Suprapubic skin (tissue), 4 donors: ENCODE measurements at places on chromosomes 1 and 21. TPM values are rescaled to one million over a fixed set of nuclear protein-coding genes. Genes with fewer than 3 reads are reported as not detected.

Gene THEM4
- 8.5 TPM for total RNA-seq

GRCh38 chr1:45643978-45644377 lies 20.1 kb upstream of the CCDC17 start:
- no peak for DNase-seq

- no peak for DNase-seq
Observed at GRCh38 chr1:29912425-29912824, 676.1 kb downstream of the PTPRU start.

- DNase-seq, result no peak
Observed at GRCh38 chr1:15758953-15759661, 512 bp downstream of the FBLIM1 start.

GRCh38 chr1:159849626-159850366 lies 12.7 kb downstream of the VSIG8 start:
- no peak for DNase-seq

Gene ADGRB2
- 1.8 TPM for total RNA-seq

- no peak for DNase-seq
Observed at GRCh38 chr1:23816361-23816760, 8.9 kb downstream of the HMGCL start.

Gene AMY1C
- 0.98 TPM for total RNA-seq

Gene RIIAD1
- total RNA-seq, result not detected

Gene PROK1
- total RNA-seq, result 0.72 TPM

Gene OR4F29
- not detected for total RNA-seq

DNA sequence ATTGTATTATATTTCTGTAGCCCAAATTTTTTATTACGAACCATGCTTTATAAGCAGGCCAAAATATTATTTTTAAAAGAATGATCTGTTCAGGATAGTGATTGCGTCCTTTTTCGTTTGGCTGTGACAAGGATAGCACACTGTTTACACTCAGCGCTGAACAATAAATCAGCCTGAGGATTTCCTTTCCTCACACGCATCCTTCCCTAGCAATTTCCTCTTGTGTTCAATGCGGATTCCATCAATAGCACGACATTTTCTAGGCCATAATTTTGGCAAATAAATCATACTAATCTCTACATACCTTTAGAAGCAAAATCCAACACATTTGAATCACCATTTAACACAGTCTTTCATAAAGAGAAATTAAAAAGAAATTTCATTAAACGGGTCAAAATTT lies 1.6 kb upstream of the VAV3 start:
- DNase-seq, result no peak

DNA sequence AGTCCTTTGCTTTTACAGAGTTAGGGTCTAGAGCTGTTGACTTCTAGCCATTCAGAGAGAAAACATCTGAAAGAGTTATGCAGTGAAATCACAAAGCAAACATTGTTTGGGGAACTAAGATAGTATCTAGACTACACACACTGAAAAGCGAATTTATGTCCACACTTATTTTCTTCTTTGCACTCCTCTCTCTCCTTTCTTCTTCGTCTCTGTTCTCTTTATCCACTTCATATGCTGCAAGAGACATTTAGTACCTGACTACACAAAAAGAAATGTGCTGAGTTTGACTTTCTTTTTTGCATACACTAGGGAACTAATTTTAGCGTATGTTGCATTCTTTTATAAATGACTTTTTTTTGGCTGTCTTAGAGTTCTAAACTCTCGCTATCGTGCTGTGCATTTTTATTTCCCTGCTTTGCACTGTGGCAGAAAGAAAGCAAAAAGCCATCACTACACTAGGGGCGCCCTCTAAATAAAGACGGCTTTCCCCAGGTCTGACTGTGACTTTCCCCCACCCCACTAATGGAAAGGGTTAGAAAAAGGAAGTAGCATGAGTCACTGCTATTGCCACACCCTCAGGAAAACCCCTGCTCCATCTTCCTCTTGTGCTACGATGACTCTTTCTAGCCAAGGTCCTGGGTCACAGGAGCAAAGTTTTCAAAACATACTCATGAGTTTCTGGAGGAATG lies 65.7 kb downstream of the MAP3K7CL start:
- no peak for DNase-seq

Gene TLCD4
- 6.0 TPM for total RNA-seq

Gene CORT
- not detected for total RNA-seq

DNA sequence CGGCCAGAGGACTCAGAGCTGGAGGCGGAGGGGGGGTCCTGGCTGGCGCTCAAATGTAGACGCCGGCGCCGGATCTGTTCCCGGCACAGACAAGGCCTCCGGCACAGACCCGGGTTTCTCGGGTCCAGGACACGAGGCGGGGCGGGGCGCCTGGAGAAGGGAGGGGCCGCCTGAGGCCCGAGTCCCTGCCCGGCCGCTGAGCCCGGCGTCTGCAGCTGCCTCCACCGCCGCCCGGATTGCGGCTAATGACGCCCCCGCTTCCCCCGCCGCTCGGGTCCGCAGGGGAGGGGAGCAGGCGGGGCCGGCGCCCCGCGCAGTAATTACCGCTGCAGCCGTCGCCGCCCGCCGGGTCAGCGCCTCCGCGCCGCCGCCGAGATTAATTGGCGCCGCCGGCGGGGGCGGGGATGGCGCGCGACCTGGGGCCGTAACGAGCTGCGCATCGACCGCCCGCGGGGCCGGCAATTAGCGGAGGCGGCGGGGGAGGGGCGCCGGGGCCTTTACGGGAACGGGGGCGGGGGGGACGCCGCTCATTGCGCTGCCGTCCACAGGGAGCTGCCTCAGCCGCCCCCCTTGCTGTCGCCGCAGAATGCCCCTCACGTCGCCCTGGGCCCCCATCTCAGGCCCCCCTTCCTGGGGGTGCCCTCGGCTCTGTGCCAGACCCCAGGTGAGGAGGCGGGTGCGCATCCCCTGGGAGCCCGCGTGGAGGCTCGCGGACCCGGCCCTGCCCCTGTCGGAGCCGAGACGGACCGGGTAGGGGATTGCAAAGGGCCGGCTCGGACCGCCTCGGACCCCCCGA lies 17.3 kb downstream of the NOC2L start:
- DNase-seq, result no peak

DNA sequence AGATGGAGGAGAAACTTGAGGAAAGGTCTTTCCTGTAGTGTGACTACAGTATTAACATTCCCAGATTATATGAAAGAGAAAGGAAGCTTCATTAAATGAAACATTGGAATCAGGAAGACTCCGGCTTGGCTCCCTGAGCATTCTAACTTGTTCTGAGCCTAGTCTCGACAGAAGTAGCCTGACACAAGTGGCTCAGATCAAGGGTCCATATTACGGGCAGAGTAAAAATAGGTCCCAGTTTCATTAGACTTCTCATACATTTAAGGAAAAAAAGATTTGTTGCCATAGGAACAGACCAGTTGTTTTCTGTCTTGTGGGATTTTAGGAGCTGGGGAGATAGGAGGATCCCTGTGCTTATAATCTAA lies 12.8 kb downstream of the SMAP2 start:
- DNase-seq, result no peak

DNA sequence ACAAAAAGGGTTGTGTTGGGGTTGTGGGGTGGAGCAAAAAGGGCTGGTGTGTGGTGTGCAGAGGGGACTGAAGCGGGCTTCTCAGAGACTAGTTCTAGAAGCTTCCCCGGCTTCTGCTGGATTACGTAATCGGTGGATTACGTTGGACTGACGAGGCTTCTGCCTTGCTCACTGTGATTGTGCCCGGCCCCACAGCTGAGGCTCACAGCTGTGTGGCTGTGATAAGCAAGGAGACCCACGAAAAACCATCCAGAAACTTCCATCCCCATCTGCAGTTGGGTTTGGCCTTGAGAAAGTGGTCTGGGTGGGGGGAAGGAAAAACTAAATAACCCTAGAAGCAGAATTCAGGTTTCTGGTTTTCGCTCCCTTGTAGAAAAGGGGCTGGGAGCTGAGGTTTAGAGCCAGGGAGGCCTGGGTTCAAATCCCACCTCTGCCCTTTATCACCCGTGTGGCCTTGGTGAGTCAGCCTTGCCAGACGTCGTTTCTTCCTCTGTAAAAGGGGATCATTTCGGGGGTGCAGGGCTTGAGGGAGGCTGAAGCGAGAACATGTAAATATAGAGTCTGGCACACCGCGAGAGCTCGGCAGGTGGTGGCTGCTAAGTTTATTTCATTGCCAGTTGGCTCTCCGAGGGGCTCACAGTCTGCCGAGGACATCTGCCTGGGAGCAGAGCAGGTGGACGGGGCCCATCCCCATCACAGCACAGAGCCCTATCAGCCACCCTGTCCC lies 30.4 kb upstream of the DISP3 start:
- no peak for DNase-seq

GRCh38 chr1:230916587-230917283 lies 48.4 kb upstream of the C1orf198 start:
- no peak for DNase-seq

GRCh38 chr21:26125433-26126167 lies 45.0 kb downstream of the APP start:
- no peak for DNase-seq

GRCh38 chr1:232650418-232650817 lies 20.5 kb upstream of the SIPA1L2 start:
- DNase-seq, result no peak

- peak; percentile 27 for DNase-seq
Observed at GRCh38 chr1:18535391-18536210, 54.9 kb downstream of the KLHDC7A start.

Gene C2CD2
- total RNA-seq, result 40.1 TPM

GRCh38 chr1:242522996-242523718 lies 1.3 kb downstream of the PLD5 start:
- no peak for DNase-seq

DNA sequence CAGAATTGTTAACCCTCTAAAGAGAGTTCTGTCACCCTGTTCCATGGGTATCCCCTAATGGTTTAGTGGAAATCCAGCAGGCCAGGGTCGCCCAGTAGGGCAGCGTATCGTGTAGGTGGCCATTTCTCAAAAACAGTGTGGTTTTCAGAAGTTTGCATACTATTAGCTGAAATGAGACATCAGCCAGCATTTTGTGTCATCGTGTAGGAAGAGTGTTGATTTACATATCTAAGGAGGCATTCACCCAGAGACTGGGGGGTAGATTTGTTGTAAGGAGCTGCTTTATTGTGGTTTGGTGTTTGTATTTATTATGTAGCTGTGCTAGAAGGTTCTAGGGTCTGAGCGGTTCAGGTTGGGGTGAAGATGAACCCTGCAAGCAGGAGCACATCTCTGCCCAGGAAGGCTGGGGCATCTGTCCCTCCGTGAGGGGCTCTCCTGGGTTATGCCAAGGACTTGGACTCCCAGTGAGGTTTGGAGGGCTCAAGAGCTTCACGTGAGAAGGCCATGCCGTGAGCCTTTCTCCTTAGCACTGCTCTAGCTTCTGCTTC lies 174.4 kb downstream of the PGBD5 start:
- no peak for DNase-seq

Gene AUNIP
- total RNA-seq, result 0.89 TPM

Gene BRDT
- total RNA-seq, result not detected

GRCh38 chr1:25430967-25431881 lies 527 bp downstream of the MACO1 start:
- DNase-seq, result peak; percentile 66

DNA sequence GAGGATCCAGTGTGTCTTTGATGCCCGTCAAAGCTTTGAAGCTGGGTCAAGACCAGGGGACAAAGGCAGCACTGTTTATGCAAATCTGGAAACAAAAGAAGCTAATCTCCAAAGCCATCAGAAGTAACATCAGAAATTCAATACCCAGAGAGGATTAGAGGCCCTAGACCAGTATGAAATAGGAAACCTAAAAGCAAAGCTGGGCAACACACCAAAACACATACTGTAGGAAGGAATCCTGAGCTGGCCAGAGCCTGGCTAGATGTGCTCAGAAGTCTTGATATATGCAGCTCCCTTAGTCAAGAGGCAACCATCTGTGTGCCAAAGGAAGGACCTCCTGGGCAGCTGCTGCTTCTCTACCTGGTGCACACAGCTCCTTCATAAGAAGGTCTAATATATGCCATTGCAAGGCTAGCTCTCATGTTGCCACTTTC lies 12.3 kb downstream of the COLGALT2 start:
- DNase-seq, result no peak

Gene FAM43B
- total RNA-seq, result not detected

Gene S100A7
- total RNA-seq, result 12.7 TPM

Gene OR6N1
- not detected for total RNA-seq

- no peak for DNase-seq
Observed at GRCh38 chr1:41849211-41849759, 69.4 kb downstream of the HIVEP3 start.

- no peak for DNase-seq
Observed at GRCh38 chr1:206098242-206098919, 18.8 kb downstream of the AVPR1B start.

Gene PPM1J
- total RNA-seq, result 15.0 TPM

- DNase-seq, result no peak
Observed at GRCh38 chr1:205676597-205676996, 3.7 kb downstream of the SLC45A3 start.

Gene ALX3
- not detected for total RNA-seq

Gene SLC26A9
- 6.3 TPM for total RNA-seq

DNA sequence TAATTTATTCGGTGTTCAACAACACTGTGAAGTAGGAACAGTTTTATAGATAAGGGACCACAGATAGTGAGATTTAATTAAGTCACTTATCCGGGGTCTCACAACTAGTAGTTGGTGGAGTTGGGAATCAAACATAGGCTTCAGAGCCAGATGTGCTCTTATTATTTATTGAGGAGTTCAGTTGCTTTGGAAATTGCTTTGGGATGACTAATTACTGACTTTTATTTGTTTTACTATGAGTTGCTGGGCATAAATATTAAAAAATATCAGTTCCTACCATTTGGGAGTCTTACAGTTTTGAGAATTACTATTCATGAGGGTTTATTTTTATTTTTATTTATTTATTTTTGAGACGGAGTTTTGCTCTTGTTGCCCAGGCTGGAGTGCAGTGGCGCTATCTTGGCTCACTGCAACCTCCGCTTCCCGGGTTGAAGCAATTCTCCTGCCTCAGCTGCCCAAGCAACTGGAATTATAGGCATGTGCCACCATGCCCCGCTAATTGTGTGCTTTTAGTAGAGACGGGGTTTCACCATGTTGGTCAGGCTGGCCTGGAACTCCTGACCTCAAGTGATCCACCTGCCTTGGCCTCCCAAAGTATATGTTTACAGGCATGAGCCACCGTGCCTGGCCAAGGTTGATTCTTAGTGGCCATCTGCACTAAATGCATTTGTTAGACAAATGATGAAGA lies 27.7 kb downstream of the THRAP3 start:
- DNase-seq, result no peak

DNA sequence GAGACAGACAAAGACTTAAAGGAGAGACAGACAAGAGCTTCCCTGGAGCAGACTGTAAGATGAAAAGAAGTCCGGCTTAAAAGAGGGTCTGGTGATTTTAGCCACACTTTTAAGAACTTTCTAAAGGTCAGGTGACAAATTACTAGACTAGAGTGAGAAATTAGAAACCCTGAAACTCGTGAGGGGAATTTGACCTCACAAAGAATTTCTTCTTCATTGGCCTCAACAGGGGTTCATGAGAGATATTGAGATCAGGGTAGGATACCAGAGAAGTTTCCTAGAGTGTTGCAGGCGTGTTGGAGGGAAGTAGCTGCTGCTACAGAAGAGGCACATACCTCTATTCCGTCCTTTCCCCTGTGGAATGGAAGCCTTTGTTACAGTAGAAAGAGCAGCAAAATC lies 884.4 kb downstream of the KCNT2 start:
- no peak for DNase-seq

DNA sequence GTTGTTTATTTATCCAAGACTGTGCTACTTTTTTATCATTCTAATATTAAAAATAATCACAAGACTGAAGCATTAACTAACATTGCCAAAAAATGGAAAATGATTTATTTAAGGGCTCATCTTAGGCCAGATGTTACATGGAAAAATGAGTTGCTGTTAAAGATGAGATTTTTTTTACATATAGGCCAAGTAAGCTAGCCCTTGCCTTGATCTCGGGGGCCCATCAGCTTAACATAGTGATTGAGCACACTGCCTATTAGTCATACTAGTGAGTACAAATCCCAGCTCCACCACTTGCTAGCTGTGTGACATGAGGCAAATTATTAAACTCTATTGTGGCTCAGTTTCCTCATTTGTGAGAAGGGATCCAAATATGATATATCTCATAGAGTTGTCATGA lies 275.9 kb upstream of the SNX7 start:
- no peak for DNase-seq
